ENCODE measurements at places on chromosomes 6 and 20. TPM values are rescaled to one million over a fixed set of nuclear protein-coding genes. Genes with fewer than 3 reads are reported as not detected.

The MMP24 gene
- not detected for total RNA-seq

The TAF8 gene
- 49.4 TPM for total RNA-seq

The C6orf132 gene
- total RNA-seq = not detected

The RUNX2 gene
- total RNA-seq = 12.8 TPM

The TRDN gene
- total RNA-seq = not detected

The GSTA3 gene
- not detected for total RNA-seq

The GHRH gene
- total RNA-seq = not detected

The SPATS1 gene
- total RNA-seq = not detected

The SESN1 gene
- total RNA-seq = 43.1 TPM

The SPINT4 gene
- not detected for total RNA-seq

The CEBPB gene
- 26.4 TPM for total RNA-seq

The OLIG3 gene
- not detected for total RNA-seq

The SIRPG gene
- 77.5 TPM for total RNA-seq

The AK9 gene
- 4.8 TPM for total RNA-seq

The ERVFRD-1 gene
- total RNA-seq = not detected

The SLC18B1 gene
- 4.6 TPM for total RNA-seq

The NPBWR2 gene
- total RNA-seq = not detected

The SRC gene
- total RNA-seq = 6.0 TPM

The RNF39 gene
- total RNA-seq = not detected

The DEF6 gene
- total RNA-seq = 219 TPM

The SASH1 gene
- 1.4 TPM for total RNA-seq

The DLK2 gene
- 0.30 TPM for total RNA-seq

The ANKEF1 gene
- 1.5 TPM for total RNA-seq

The IPCEF1 gene
- 12.0 TPM for total RNA-seq

The CD83 gene
- total RNA-seq = 113 TPM

The ID1 gene
- total RNA-seq = 0.41 TPM

The TMEM181 gene
- total RNA-seq = 16.5 TPM

The BCAS1 gene
- total RNA-seq = not detected

The RRAGD gene
- total RNA-seq = 12.1 TPM

The HLA-DRB1 gene
- total RNA-seq = 229 TPM

The SYS1 gene
- total RNA-seq = 67.1 TPM

The PKIB gene
- total RNA-seq = 0.89 TPM

The HLA-DMB gene
- 7.8 TPM for total RNA-seq

The TXLNB gene
- 0.66 TPM for total RNA-seq

The ULBP2 gene
- 0.74 TPM for total RNA-seq

The SNPH gene
- total RNA-seq = 12.1 TPM

The MYLK2 gene
- not detected for total RNA-seq

The HRH3 gene
- total RNA-seq = not detected

The LTB gene
- 670 TPM for total RNA-seq

All from naive thymus-derived CD4-positive, alpha-beta T cell (primary cell).